ENCODE measurements at places on chromosomes 4 and X.
A peak's percentile ranks its signal among the peaks of the same experiment; 100 is the strongest.

DNA sequence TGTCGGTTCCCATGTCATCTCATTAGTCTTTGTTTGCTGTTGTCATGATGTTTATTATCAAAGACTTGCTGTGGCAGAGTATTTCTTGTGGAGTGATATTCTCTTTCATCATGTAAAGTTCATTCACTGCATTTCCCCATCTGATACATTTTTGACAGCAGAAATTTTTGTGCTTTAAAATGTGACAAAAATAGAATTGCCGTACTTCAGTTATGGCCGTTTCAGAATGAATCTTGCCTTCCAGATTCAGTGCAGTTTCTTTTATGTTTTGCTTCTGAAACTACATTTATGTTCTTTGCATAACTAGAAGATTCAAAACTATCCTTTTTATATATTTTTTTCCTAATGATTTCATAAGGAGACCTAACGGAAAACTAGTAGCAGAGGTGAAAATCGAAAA, 10.0 kb downstream of the CSTF2 start:
- no peak for DNase-seq

DNA sequence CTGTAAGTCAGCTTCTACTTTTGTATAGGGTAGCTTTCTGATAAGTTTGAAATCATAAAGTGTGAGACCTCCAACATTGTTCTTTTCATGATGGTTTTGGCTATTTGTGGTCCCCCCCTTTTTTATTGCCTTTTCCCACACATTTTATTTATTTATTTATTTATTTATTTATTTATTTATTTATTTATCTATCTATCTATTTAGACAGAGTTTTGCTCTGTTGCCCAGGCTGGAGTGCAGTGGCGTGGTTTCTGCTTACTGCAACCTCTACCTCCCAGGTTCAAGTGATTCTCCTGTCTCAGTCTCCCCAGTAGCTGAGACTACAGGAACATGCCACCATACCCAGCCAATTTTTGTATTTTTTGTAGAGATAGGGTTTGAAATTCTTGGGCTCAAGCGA, 9.7 kb upstream of the MTHFD2L start:
- no peak for DNase-seq

- no peak for DNase-seq
These were observed 210.4 kb upstream of the ARX start for GRCh38 chrX:25226151-25226550.

- DNase-seq = no peak
These were observed 567.9 kb downstream of the INPP4B start for GRCh38 chr4:142278171-142278570.

- no peak for DNase-seq
These were observed 95.1 kb downstream of the RASL11B start for GRCh38 chr4:52957220-52957686.

DNA sequence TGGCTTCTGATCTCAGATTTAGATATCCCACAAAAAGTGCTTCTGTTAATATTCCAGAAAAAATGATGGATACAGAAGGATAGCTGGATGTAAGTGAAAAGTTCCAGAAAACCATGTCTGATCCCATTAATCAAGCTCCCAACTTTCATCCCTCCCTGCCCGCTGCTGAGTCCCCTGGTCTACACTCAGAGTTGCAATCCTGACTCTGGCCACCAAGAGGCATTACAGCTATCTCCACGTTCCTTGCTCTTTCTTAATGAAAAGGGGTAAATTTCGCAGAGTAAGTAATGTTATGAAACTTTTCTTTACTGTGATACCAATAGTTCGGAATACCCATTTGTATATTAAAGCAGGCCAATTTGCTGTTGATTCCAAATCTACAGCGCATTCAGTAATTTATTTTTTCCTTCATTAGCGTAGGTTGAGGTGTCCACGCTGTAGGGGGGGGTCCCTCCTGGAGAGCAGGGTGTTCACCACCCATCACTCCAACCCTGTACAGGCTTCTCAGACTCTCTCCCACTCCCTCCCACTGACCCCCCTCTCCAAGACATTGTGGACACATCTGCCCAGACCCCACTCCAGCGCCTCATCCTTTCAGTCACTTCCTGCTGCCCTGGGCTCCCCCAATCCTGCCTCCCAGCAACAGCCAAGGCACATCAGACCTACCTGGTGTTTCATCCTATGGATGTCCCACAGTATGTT, 55.1 kb downstream of the RAB40A start:
- DNase-seq = no peak

DNA sequence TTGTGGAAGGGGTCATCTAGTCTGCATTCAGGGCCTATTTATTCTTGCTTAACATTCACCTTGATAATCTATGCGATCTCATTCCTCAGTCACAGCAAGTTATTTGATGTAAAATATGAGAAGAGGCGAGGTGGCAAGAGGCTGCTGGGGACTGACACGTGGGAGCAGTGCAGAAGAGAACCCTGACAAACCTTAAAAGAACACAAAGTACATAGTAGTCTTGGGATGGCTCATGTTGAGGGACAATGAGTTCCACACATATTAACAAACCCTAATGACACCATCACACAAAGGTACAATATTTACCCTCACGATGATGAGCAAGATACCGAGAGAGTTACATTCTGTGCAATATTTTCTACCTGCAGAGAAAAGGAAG, 57.5 kb downstream of the MAML3 start:
- DNase-seq = no peak

DNA sequence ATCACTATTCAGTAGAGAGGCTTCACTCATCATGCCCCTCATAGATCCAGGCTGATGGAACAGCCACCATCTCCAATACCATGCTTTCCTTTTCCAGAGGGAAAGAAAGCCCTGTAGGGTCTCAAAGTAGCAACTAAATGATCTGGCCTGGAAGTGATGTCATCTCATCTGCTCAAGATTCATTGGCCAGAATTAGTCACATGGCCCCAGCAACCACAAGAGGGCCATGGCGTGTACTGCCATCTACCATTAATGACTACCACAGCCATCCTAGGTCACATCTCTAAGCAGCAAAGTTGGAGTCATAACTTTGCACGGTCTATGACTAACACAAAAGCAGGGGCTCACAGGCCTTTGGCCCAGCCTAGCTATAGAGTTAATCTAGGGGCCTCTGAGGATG, 194.8 kb downstream of the KIT start:
- DNase-seq = no peak

GRCh38 chr4:82741188-82741587, 57.4 kb downstream of the SCD5 start:
- no peak for DNase-seq

- no peak for DNase-seq
These were observed 103.1 kb downstream of the NPNT start for GRCh38 chr4:105998171-105999063.

- DNase-seq = no peak
These were observed 151.5 kb downstream of the VEGFC start for GRCh38 chr4:176641237-176641636.

DNA sequence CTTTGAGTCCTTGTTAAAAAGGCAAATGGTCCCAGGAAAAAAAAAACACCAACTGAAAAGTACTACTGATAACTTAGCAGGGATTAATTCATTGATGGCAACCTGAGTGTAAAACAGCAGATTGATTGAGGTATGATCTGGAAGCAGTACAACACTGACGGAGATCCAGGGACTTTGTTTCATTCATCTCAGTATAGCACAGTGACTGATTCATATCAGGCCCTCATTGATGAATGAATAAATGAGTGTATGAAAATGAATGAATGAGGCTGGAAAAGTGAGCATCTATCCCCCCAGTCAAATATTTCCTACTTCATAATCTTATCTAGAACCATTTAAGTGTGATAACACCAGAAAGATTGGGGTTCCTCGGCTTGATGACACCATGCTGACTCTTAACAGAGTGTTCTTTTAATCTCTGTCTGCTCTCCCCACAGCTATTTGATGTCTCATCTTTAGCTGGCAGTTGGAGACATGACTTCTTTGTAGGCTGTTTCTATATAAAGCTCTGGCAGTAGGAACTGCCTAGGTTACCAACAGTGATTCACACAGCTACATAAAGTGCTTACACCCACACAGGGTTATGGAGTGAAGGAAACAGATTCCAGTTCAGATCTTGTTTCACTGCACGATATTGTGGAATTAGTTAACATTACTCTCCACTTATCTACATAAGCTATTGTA, 18.6 kb upstream of the RNF128 start:
- DNase-seq = no peak

GRCh38 chr4:26179316-26179760, 141.5 kb upstream of the RBPJ start:
- no peak for DNase-seq

DNA sequence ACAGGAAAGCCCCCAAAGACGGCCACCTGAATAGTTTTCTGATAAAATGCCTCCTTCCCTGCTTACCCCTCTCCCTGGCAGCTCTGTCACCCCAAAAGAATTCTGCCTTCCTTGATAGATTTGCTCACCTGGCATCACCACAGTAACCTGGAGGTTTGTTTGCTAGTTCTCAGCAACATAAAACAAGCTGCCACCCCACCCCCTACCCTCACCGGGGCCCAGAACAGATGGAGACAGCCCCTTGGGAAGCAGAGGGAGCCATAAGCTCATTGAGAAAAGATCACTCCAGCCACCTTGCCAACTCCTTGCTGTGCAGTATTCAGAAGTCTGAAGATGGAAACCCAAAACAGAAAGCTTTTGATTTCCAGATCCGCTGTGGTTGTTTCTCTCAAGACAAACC, 108.6 kb downstream of the DHX15 start:
- DNase-seq = no peak

DNA sequence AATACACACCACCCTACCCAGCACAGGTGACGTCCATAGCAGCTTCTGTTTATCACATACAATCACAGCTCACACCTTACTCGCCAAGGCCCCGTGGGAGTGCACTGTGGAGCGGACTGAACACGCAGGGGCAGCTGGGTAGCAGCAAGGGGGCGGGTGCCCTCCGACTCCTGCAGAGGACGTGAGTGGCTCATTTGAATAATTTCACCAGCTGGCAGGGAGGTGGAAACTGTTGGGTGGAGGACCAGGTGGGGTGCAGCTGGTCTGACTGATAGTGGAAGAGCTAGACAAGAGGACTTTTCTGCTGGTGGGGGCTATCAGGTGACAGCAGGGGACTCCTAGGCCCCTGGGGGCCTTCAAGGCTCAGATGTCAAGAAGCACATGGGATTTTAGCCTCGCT, 16.3 kb downstream of the MAN2B2 start:
- no peak for DNase-seq

DNA sequence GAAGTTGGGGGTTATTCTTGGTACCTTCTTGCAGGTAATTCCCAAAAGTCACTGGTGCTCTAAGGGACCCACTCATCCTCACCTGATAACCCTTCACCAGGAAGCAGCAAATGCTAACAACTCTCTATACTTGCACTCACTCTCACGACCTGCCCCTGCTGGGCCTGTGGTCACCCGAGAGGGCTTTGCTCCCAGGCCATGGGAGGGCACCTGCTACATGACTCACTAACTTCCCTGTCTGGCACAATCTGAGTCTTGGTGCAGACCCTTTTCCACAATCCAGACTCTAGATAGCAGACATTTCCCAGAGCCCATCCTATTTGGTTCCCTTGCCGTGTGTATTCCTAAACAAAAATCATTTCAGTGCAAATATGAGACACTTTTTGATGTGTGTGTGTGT, 403.8 kb upstream of the FAT1 start:
- DNase-seq = no peak

GRCh38 chr4:100170986-100171385, 19.3 kb downstream of the DDIT4L start:
- DNase-seq = no peak

DNA sequence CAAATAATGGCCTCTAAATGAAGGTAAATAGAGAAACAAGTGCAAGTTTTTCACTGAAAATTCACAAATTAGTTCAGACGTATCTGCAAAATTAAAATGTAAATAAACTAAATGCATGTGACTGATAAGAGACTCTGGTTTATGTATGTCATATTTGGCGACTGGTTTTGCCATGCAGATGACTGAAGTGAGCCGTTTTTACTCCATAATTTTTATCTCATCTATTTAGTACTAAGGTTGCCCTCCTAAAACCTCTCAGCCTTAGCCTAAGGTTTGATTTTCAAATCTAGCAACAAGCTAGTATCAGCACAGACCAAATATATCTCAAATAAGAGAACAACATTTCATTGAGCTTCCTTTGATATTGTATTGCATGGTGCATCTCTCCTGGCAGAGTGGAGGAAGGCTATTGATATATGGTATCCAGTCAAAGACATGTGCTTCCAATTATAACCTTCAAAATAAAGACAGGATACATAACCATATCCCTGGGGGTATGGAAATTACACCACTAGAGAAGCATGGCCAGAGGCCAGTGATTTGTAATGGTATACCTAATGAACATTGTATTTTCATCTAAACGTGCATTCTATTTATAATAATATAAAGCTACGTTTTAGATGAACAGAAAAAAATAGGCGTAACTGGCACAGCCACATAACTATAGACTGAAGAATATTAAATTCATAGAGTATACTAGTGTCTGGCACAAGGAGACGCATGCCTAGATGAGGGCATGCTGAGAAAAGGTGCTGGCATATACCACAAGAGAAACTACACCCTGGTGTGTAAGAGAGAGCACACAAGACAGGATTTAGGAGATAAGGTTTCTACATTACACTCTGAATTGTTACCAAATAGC, 392.6 kb upstream of the INTU start:
- DNase-seq = no peak

GRCh38 chr4:1401409-1402020, 4.7 kb downstream of the NKX1-1 start:
- peak; percentile 49 for DNase-seq
